ENCODE measurements at places on chromosomes 2 and 18. TPM values are rescaled to one million over a fixed set of nuclear protein-coding genes. Genes with fewer than 3 reads are reported as not detected.

Gene PLEKHH2
- 7.5 TPM for total RNA-seq

Gene SLC35F5
- total RNA-seq = 126 TPM

Gene MEIS1
- total RNA-seq = 2.7 TPM

Gene BOLL
- total RNA-seq = not detected

Gene RRM2
- 14.7 TPM for total RNA-seq

Gene UBR3
- 8.6 TPM for total RNA-seq

Gene TMEM247
- total RNA-seq = not detected

Gene YIPF4
- 17.6 TPM for total RNA-seq

Gene ST6GAL2
- total RNA-seq = not detected

Data from Caki2 (cell line).